ENCODE measurements at places on chromosomes 6 and 20. TPM values are rescaled to one million over a fixed set of nuclear protein-coding genes. Genes with fewer than 3 reads are reported as not detected.

DNA sequence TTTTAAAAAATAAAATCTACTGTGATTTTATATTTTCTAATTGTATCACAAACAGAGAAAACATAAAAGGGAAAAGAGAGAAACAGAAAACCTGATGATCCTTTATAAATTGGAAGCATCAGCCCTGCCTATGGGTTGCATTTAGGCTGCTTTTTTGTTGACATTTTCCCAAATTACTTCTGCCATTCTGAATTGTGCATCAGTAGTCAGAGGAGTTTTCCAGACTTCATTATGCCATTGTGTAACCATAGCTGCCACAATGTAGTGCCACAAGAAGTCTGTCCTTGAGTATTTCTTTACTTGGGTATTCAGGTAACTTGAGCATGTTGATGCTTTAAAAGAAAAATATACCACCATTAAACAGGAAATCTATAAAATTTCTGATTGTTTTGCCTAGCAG, 130.3 kb downstream of the HACE1 start:
- no peak for DNase-seq

GRCh38 chr20:45911486-45912343, at the start of gene PLTP:
TSS of gene PLTP (minus strand) at chr20:45912155. CDS start at chr20:45911452, 703 bp downstream.
- no peak for DNase-seq

- DNase-seq: no peak
Observed at GRCh38 chr6:35251949-35252348, 7.6 kb upstream of the ZNF76 start.

DNAH8 gene
- total RNA-seq: not detected

AP5S1 gene
- total RNA-seq: 3.4 TPM

- no peak for DNase-seq
Observed at GRCh38 chr6:87851674-87852299, 149.8 kb upstream of the AKIRIN2 start.

DNA sequence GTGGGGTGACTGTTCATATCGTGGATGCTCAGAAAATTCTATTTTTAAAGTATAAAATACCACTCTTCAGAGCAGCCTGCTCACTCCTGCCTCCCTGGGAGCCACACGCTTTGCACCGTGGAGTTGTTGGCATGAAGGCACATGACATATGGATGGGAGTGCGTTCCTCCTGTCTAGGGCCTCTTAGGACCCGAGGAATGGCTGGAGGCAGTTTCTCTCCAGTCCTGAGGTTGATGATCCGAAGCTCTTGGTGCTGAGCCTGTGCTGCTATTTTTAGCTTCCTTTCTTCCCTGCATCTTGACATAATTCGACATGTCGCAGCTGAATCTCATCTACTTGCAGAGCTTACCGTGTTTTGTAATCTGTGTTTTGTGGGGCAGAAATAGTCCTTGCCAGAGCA, 73.9 kb downstream of the PHACTR3 start:
- DNase-seq: no peak

EDN1 gene
- 1.1 TPM for total RNA-seq

GRCh38 chr20:50980071-50980681, 21.6 kb downstream of the MOCS3 start:
- no peak for DNase-seq

DNA sequence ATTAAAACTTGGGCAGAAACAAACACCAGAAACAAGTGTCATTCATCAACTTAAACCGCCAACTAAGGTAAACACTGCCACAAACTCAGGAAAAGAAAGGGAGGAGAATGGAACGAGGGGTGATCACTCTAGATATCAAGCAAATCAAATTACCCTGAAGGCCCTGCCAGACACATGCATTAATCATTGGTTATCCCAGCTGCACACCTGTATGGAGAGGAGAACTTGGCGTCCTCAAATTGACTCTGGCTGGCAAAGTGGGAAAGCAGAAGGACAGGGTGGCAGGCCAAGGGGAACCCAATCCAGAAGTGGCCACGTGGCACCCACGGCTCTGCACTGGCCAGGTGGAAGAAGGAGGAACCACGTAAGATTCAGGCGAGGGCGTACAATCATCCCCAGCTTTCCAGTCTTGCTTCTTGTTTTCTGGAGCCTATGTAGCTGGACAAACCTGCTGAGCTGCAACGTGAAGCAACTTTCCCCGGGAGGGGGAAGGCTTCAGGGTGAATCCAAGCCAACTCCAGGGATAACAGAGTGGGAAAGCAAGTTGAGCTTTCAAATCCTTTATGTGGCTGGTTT, 156.2 kb upstream of the JARID2 start:
- DNase-seq: no peak

LRP11 gene
- total RNA-seq: 20.0 TPM

GRCh38 chr20:6439737-6440442, 317.1 kb upstream of the FERMT1 start:
- DNase-seq: no peak

CCM2L gene
- total RNA-seq: 5.5 TPM

DNA sequence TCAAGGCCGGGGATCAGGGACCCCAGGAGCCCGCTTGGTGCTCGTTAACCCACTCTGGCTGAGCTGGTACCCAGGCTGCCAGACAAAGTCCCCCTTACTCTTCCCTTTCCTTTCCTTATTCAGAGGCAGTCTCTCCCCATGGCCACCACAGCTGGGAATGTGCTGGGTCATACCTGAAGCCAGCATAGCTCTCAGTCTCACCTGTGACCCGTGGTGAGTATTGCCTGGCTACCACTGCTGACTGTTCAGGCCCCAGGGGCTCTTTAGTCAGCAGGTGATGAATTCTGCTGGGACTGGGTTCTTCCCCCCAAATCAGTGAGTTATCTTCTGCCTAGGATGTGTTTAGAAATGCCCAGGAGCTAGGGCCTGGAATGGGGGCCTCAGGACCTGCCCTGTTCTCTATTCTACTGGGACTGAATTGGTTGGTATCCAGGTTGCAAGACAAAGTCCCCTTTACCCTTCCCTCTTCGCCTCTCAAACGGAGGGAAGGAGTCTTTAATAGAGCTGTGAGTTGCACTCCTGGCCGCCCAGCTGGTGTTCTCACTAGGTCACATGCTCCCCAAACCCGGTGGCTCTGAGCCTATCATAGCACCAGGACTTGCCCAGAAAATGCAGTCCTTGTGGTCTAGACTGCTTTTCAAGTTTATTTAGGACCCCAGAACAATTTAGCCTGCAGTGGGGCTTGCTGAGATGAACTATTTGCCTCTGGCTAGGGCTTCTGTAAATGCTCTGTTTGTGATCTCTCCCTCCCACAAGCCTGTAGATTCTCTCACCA, 64.6 kb downstream of the MYO6 start:
- DNase-seq: no peak

DNA sequence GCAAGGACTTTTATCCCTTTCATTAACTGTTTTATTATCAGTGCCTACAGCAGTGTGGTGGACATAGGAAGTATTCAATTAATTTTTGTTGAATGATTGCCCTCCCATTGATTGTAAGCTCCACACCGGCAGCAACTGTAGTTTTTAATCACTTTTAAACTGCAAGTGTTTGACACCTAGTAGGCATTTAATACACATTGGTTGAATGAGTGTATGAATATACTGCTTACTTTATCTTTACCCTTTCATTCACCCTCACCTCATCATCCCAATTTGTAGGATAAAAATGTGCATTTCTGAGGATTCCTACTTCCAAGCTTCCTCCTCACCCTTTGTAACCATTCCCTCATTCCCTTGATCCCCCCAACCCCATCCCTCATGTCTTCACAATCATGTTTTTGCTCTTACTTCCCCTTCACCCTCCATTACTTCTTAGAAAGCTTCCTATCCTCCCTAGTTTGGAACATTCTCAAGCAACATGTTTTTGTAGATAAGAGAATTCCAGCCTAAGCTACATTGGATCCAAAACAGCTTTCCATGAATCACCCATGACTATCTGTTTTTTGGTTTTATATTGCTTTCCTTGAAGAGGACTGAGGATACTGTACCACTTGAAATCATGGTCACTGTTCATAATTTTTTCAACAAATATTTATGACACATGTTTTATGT, 955 bp upstream of the SLC26A8 start:
- DNase-seq: no peak

DNA sequence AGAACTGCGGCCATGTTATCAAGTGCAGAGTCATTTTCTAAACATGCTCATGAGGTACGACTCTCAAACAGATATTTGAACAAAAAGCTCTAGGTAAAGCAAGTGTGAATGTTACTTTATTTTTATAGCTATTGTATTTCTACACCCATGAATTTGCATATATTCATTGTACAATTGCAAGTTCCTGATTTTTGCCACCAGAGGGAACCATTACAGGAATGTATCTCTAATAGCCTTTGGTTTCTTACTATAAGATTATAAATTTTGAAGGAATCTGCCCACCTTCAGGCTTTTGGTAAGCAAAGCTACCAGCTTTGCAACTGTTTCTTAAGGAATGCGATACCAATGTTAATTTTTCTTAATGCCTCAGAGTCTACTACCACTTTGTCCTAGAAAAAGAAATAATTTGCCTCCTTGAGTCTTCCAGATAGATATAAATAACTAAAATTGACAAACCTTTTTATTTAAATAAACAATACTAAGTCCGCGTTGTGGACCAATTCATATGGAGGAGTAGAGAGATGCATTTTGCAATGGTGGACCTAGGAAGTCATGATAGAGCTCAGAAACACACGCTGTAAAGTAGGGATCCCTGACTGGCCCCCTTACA, 125.4 kb upstream of the SAMD5 start:
- no peak for DNase-seq

- DNase-seq: no peak
Observed at GRCh38 chr6:11323666-11324452, 91.4 kb upstream of the NEDD9 start.

CDKAL1 gene
- total RNA-seq: 24.6 TPM

DNA sequence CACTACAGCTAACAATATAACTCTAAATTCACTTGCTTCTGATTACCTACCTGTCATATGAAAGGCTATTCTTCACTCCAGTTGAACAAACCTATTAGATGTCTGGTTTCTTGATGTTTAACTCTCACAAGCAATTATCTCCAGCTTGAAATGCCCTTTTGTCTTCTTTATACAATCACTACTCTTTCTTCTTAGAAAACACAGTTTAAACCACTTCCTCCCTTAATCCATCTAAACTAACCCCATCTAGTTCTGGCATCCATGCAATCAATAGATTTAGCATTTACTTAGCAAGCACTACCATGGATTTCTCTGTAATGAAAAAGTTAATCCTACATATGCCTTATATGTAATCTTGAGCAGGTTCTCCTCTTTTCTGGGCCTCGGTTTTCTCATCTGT, 127.3 kb downstream of the ATXN1 start:
- no peak for DNase-seq

DNA sequence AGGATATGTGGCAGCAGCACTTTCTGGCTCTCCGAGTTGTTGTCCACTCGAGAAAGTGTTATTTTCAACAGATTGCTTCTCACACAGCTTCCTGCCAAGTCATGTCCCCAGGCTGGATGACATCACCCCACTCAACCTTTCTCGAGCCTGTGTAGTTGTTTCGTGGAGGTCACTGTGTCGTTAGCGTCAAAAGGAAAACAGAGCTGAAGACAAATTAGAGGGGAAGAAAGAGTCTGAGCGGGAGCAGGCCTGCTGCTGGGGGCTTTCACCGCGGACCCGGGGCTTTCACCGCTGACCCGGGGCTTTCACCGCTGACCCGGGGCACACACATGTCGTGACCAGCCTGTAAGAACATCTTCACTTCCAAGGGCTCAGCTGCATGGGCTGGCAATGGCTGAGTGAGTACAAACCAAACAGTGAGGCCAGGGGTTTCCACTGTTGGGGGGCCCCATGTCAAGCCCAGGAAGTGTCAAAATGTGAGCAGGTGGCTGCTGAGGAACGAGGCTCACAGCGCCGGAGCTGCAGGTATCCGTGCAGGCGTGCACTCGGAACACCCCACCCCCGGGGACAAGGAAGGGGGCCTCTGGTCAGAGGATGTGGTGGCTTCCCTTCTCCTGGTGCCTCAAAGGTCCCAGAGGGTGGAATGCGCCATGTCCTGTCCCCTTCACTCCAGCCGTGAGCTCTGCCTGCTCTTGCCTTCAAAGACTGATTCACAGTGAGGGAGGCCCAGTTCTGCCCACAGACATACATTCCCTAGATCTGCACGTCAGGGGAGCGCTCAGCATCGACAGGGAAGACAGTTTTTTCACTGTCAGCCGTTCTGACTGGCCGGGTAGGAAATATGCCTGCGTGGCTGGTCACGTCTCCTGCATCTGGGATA, 365.9 kb downstream of the TAF4 start:
- no peak for DNase-seq

DNA sequence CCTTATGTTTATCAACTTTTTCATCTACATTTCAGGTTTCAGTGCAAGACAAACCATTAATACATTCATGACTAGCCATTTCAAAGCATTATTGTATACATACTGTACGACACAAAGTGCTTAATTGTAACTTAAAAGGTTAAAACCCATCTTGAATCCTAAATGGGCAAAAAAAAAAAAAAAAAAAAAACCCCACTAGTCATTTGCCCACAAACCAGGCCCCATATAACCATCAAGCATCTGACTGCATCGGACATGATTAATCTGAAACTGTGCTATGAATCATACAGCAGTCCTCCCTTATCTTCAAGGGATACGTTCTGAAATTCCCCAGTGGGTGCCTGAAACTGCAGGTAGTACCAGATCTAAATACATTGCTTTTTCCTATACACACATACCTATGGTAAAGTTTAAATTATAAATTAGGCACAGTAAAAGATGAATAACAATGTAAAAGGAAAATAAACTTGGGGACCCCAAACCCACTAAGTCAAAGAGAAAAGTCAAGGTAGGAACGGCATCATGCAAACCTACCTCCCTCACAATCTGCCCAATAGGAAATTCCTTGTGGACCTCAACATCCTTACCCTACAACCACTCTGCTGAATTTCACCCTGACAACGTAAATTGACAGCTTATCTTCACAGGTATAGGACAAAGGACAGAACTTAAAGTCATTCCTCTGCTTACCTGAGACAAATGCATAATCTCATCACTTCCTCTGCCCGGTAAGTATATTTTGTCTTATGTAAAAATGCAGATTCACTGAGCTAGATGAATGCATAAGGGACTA, 14.3 kb downstream of the B4GALT5 start:
- DNase-seq: no peak

DNA sequence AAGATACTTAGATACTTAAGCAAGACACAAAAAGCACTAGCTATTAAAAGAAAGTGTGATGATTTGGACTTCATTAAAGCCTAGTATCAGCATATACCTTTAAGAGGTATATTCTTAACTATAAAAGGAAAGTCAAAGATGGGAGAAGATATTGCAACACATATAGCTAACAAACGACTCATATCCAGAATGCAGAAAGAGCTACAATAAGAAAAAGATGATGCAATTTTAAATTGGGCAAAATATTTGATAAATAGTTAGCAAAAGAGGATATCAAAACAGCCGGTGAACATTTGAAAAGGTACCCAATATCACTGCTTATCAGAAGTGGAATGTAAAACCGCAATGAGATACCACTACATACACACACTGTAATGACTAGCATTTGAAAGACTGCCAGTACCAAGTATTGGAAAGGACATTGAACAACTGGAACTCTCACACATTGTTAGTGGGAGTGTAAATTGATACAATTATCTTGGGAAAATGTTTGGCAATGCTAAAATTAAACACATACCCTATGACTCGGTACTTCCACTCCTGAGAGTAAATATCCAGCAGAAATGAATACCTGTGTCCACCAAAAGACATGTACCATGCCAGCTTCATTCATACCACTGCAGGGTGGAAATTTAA, 25.7 kb downstream of the MUC22 start:
- DNase-seq: no peak

CALHM4 gene
- not detected for total RNA-seq

CALHM6 gene
- 0.93 TPM for total RNA-seq
